A549 treated with CpdA at 1 μM for 4 hours (cell line): ENCODE measurements at places on chromosomes 6 and 20. TPM values are rescaled to one million over a fixed set of nuclear protein-coding genes. Genes with fewer than 3 reads are reported as not detected.

CPNE5 gene
- total RNA-seq = 0.08 to 0.22 TPM (median 0.12 TPM) in 4 of 5 replicates, not detected in the other

ABHD16B gene
- total RNA-seq = 0.05 TPM in 1 of 5 replicates, not detected in the others

BPI gene
- total RNA-seq = not detected in 5 replicates

CAGE1 gene
- total RNA-seq = 0.17 TPM in 1 of 5 replicates, not detected in the others

LCA5 gene
- total RNA-seq = 0.58 to 1.5 TPM (median 0.90 TPM) in 5 replicates

GSTA5 gene
- total RNA-seq = not detected in 5 replicates

COL9A3 gene
- 0.40 to 0.72 TPM (median 0.50 TPM) in 5 replicates for total RNA-seq

HRH3 gene
- total RNA-seq = not detected in 5 replicates

ANKRD60 gene
- not detected in 5 replicates for total RNA-seq

WFDC10A gene
- not detected in 5 replicates for total RNA-seq

LSM14B gene
- 24.2 to 27.2 TPM (median 25.2 TPM) in 5 replicates for total RNA-seq

HNF4A gene
- total RNA-seq = 11.4 to 15.6 TPM (median 12.9 TPM) in 5 replicates

OR2H1 gene
- not detected in 5 replicates for total RNA-seq

PLEKHG1 gene
- total RNA-seq = 0.28 to 0.50 TPM (median 0.40 TPM) in 5 replicates

XRN2 gene
- total RNA-seq = 94.5 to 125 TPM (median 103 TPM) in 5 replicates

TUBE1 gene
- total RNA-seq = 5.7 to 8.5 TPM (median 5.9 TPM) in 5 replicates
